Cardiac septum (tissue), 1 donor: ENCODE measurements at places on chromosomes 2 and 18. TPM values are rescaled to one million over a fixed set of nuclear protein-coding genes. Genes with fewer than 3 reads are reported as not detected.

- DNase-seq: no peak
Measured at GRCh38 chr2:238565031-238565430, 138.3 kb downstream of the ASB1 start.

DNA sequence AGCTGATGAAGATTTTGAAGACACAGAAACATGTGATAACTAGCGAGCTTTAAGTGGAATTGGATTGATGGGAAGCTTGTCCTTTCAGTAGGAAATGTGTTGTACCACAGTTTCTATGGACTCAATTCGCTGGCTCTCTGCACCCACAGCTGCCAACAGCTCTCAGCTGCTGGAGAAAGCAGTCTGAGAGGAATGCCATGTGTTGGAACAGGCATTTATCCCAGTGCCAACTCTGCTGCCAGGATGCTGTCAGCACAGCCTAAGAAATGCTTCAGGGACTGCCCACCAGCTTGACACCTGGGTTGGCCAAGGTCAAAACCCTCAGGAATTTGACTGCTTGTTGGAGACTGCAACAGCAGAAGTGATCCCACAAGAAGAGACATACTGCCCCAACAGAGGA, 193.0 kb upstream of the THSD7B start:
- DNase-seq: peak; percentile 78

- no peak for DNase-seq
Measured at GRCh38 chr18:11671156-11671555, 17.9 kb upstream of the GNAL start.

DNA sequence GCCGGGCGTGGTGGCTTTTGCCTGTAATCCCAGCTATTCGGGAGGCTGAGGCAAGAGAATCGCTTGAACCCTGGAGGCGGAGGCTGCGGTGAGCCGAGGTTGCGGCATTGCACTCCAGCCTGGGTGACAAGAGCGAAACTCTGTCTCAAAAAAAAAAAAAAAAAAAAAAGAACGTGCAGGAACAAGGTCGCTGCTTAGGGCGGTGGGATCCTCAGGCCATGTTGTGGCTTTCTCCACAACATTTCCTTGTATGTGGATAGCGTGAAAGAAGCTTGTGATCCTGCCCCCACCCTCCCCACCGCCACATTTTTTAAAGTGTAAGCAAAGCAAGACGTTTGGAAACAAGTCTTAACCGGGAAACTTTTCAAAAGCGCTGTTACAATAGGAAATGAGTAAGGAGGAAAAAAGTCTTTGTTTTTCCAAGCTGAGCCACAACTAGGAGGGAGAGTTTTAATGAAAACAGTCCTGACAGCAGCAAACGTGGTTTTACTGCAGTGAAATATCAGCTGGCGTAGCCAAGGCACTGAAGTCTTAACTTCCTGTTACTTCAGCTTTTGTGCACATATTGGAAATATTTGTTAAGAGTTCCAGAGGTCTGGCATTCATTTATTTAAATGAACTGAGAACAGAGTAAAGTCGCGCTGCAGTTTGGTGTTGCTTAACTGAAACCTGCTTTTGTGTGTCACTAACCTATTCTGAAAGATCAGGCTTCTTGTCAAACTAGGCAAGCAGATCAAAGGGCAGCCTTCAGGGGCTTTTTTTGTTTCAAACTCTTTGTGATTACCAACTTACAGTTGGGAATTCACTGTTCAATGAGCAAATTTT, 3.8 kb downstream of the TGIF1 start:
- DNase-seq: no peak

GRCh38 chr2:59032499-59032898, 791.4 kb upstream of the FANCL start:
- DNase-seq: no peak

DNA sequence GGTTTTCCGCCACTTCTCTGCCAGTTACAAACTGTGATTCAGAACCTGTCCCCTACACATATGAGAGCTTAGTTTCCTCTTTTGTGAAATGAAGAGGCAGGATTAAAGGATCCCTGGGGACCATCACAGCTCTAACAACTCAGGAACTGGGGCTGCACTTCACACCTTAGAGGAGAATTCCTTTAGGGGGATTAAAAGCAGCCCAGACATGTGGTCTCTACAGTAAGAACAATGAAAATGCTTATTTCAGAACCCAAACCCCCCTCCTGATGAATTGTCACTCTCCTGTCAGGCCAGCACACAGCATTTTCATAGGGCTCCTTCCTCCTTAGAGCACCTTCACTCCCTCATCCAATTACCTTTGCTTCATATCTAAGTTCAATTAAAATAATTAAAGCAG, 101.5 kb upstream of the NEDD4L start:
- DNase-seq: no peak

- DNase-seq: no peak
Measured at GRCh38 chr2:11357428-11357972, 13.1 kb upstream of the ROCK2 start.

- DNase-seq: no peak
Measured at GRCh38 chr2:141316606-141317005, 814.2 kb downstream of the LRP1B start.

DNA sequence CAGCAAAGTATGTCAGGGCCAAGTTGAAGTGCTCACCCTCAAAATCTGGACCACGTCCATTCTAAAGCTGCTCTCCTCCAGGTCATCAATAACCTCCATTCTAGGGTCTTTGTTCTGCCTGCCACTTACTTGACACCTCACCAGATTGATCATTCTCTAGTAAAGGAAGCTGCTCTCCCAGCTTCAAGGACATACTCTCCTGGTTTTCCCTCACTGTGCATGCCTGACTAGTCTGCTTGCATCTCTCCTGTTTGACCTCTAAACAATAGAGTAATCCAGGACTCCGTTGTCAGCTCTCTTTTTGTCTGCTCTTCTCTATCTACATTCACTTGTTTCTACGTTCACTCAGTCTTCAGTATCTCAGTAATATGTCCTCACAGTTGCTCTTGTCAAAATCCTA, 59.1 kb downstream of the FRZB start:
- DNase-seq: no peak

DNA sequence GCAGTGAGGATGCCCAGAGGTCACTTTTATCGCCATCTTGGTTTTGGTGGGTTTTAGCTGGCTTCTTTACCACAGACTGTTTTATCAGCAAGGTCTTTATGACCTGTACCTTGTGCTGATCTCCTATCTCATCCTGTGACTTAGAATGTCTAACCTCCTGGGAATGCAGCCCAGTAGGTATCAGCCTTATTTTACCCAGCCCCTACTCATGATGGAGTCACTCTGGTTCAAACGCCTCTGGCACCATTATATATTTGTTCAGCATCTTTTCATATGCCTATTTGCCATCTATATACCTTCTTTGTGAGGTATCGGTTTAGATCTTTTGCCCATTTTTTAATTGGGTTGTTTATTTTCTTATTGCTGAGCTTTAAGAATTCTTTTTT, 7.2 kb upstream of the CCNT2 start:
- DNase-seq: no peak

GRCh38 chr2:78766459-78766858, 259.0 kb upstream of the REG3G start:
- DNase-seq: no peak

GRCh38 chr2:154375579-154375931, 322.9 kb upstream of the KCNJ3 start:
- DNase-seq: no peak

GRCh38 chr2:127196998-127197397, 23.1 kb downstream of the CYP27C1 start:
- no peak for DNase-seq

DNA sequence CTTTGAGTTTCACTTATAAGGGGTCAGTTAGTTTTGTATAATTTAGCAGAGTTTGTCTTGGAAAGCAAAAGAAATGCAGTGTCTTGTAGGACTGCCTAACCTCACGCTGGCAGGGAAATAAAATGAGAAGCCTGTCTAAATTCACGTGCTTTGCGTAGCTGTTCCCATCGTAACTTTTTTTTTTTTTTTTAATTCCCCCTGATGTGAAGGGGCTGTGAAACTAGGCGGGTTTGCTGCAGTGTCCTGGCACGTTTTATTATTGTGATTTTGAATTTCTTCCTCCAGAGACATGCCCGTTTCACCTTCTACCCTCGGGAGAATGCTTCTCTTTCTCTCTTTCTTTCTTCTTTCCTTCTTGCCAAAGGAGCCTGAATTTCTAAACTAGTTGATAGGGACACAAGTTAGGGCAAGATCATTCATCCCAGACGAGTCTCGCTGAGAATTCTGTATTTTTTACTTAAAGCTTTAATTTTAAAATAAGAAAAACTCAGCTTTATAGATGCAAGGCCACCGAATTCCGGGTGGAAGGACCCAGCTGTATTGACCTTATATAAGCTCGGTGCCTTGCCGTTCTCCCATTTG, 2.3 kb downstream of the MEIS1 start:
- DNase-seq: no peak

DNA sequence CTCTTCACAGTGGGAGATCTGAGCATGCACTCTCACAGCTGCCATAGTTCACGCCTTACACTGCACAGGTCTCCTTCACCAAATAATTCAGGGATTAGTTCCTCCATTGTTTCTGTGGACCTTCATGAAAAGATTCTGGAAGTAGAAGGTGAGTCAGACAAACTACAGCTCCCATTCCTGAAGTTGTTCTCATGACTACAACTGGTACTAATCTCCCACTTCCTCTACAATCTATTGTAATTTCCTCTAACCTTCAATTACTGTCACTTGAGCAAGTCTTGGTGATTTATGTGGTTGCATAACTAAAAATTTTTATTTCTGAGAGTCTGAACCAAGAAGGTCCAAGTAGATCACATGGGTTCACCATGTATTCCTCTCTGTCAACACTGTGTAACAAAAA, 128.7 kb downstream of the XIRP2 start:
- DNase-seq: no peak

GRCh38 chr18:32049393-32050171, 31.0 kb downstream of the RNF125 start:
- peak; percentile 79 for DNase-seq

GRCh38 chr2:180524499-180524898, 455.9 kb upstream of the UBE2E3 start:
- no peak for DNase-seq

DNA sequence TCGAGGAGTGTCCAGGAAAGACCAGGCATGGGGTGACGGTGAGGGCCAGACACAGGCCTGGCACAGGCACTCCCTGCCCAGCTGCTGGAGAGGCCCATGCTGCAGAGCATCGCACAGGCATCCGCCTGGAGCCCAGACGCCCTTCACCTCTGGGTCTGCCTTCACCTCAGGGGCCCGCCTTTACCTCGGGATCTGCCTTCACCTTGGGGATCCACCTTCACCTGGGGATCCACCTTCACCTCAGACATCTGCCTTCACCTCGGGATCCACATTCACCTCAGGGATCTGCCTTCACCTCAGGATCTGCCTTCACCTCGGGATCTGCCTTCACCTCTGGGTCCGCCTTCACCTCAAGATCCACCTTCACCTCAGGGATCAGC, 7.7 kb downstream of the KIF1A start:
- no peak for DNase-seq

DNA sequence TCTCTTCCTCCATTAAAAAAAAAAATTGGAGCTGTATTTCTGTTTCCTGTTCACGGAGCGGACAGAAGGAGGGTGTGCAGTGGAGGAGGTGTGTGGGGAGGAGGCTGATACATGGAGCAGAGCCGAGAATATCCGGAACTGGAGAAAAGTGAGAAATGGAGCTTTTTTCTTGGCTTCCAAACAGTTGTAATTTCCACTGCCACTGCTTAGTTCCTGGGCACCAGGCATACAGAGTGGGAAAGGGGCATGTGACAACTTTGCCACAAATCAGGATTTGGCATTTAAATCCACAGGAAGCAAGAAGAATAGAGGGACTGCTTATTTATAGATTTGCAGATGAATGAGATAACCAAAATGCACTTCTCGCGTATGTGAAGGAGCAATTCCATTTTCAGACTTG, 71.2 kb downstream of the BCL11A start:
- no peak for DNase-seq

DNA sequence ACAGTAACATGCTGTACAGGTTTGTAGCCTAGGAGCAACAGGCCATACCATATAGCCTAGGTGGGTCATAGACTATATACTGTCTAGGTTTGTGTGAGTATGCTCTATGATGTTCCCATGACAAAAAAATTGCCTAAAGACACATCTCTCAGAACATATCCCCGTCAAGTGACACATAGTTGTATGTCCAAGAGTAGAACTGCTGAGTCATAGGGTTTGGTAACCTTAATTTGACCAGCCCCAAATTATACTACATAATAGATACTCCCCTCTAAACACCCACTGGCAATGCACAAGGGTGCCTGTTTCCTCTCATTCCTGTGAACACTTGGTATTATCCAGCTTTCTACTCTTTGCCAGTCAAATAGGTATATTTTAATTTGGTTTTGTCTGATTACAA, 161.6 kb downstream of the LCLAT1 start:
- no peak for DNase-seq

GRCh38 chr2:43180897-43181296, 45.5 kb downstream of the ZFP36L2 start:
- no peak for DNase-seq

- DNase-seq: no peak
Measured at GRCh38 chr2:7956126-7956689, 725.6 kb upstream of the ID2 start.

GRCh38 chr2:46340740-46341420, 43.7 kb downstream of the EPAS1 start:
- no peak for DNase-seq

- DNase-seq: no peak
Measured at GRCh38 chr2:67145851-67146250, 251.3 kb upstream of the ETAA1 start.

DNA sequence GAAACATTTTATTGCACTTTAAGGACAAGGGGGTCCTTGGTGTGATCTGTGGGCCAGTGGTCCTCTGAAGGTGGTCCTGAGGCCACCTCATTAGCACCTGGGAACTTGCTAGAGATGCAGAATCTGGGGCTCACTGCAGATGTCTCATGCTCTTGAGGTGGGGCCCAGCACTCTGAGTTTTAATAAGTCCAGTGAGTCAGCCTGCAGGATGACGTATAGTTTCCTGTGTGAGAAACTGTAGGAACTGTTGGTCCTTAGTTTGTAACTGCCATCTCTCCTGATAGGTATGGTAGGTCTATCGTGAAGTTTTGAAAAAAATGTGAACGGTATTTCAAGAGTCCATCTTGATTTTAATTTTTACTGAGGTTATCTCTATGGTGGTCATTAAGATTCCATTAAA, 2.8 kb downstream of the TRPM8 start:
- DNase-seq: no peak

The PLCL1 gene
- 82.5 TPM for total RNA-seq

The CYP26B1 gene
- total RNA-seq: 7.0 TPM

The FOXD4L1 gene
- total RNA-seq: not detected

The EFHD1 gene
- total RNA-seq: 20.1 TPM

The DYSF gene
- total RNA-seq: 82.8 TPM

The SPDYA gene
- total RNA-seq: 0.92 TPM

The STPG4 gene
- not detected for total RNA-seq

The CCT4 gene
- total RNA-seq: 91.8 TPM

The UCN gene
- 2.1 TPM for total RNA-seq

The PRADC1 gene
- total RNA-seq: 85.8 TPM

The B3GNT7 gene
- 5.4 TPM for total RNA-seq

The CAPG gene
- total RNA-seq: 7.4 TPM

The PTPRN gene
- 0.97 TPM for total RNA-seq

The RMDN2 gene
- 4.8 TPM for total RNA-seq

The WIPF1 gene
- total RNA-seq: 20.9 TPM
